ENCODE measurements at places on chromosomes 7 and 10. TPM values are rescaled to one million over a fixed set of nuclear protein-coding genes. Genes with fewer than 3 reads are reported as not detected.

The ASAH2 gene
- 3.2 TPM for total RNA-seq

The KLF14 gene
- not detected for total RNA-seq

The PPRC1 gene
- 13.3 TPM for total RNA-seq

The PRR15 gene
- total RNA-seq: 0.39 TPM

The CCDC7 gene
- total RNA-seq: 10.9 TPM

The ENTPD1 gene
- total RNA-seq: 2.7 TPM

The TRIM50 gene
- not detected for total RNA-seq

The ADIRF gene
- total RNA-seq: 116 TPM

The LIPF gene
- not detected for total RNA-seq

The FGFR2 gene
- total RNA-seq: 0.03 TPM

The TMEM270 gene
- not detected for total RNA-seq

The ASAH2B gene
- total RNA-seq: 2.3 TPM

The NKX1-2 gene
- not detected for total RNA-seq

The PHF14 gene
- 20.7 TPM for total RNA-seq

The CLRN3 gene
- not detected for total RNA-seq

The GSTO2 gene
- 4.6 TPM for total RNA-seq

The SEM1 gene
- 59.2 TPM for total RNA-seq

The OGA gene
- 86.7 TPM for total RNA-seq

The CALHM3 gene
- total RNA-seq: not detected

The PNLIP gene
- total RNA-seq: not detected

The SLC39A12 gene
- not detected for total RNA-seq

The SLC35G1 gene
- 2.9 TPM for total RNA-seq

The ACBD7 gene
- 0.83 TPM for total RNA-seq

The MAT1A gene
- not detected for total RNA-seq

The KCP gene
- total RNA-seq: 0.69 TPM

The ZFAND2A gene
- 12.2 TPM for total RNA-seq

The PLEKHS1 gene
- total RNA-seq: not detected

The FAM131B gene
- total RNA-seq: 3.2 TPM

The NUTM2A gene
- 0.46 TPM for total RNA-seq

The AP5Z1 gene
- 22.4 TPM for total RNA-seq

The ZNF853 gene
- 0.99 TPM for total RNA-seq

The EPHB6 gene
- 18.4 TPM for total RNA-seq

The PANK1 gene
- total RNA-seq: 7.0 TPM

The GPR141 gene
- not detected for total RNA-seq

The HPSE2 gene
- not detected for total RNA-seq

The CHAT gene
- total RNA-seq: not detected

The DPY19L1 gene
- 46.4 TPM for total RNA-seq

The LLCFC1 gene
- not detected for total RNA-seq

The PNLIPRP3 gene
- not detected for total RNA-seq

The ZC3HAV1L gene
- total RNA-seq: 23.7 TPM

The IL15RA gene
- 5.0 TPM for total RNA-seq

The GAD2 gene
- total RNA-seq: not detected

The UNCX gene
- total RNA-seq: not detected

The DNAH11 gene
- total RNA-seq: 0.92 TPM

Data from smooth muscle cell of the pulmonary artery (primary cell).